ENCODE measurements at places on chromosomes 7 and 10.

GRCh38 chr7:132750096-132750495 lies 173.8 kb upstream of the PLXNA4 start:
- DNase-seq, result no peak

DNA sequence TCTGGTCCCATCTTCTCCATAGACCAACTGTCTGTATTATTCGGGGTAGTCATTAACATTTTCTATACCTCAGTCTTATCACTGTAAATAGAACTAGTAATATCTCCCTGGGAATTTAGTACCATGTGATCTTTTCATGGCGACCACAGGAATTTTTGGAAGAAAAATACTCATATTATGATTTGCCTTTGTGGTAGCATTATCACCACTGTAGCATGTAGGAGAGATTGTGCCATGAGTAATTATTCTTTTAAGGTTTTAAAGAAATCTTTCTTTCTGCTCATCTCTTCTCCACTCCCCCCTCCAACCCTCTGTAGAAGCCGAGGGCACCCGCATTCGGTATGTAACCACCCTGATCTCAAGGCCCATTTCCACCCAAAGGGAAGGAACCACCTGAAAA lies 25.0 kb downstream of the ZNF365 start:
- peak; percentile 25 for DNase-seq

GRCh38 chr7:98870807-98871491 lies 1.1 kb upstream of the TMEM130 start:
- DNase-seq, result no peak

DNA sequence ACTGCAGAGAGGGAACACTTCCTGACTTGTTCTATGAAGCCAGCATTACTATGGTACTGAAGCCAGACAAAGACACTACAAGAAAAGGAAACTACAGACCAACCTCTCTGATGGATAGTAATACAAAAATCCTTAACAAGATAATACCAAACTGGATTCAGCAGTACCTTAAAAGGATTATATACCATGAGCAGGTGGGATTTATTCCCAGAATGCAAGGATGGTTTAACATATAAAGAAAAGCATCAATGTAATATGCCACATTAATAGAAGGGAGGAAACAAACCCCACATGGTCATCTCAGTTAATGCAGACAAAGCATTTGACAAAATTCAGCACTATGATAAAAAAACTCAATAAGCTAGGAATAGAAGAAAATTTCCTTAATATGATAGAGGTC lies 47.2 kb downstream of the EBLN1 start:
- DNase-seq, result no peak

DNA sequence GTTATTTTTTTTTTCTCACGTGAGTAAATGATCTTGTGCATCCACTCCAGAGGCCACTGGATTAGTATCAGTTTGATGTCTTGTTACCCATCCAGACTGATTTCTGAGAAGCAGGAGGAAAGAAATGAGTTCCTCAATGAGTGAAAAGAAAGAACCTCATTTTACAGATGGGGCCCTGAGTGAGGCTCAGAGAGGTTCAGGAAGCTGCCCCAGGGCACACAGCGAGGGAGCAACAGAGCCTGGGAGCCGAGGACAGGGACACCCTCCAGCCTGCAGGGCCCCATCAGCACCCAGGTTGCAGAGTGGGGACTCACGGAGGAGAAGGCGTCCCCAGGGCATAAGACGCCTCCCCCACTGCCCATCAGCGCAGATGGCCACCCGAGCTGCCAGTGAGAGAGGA lies 30.9 kb upstream of the TNRC18 start:
- DNase-seq, result no peak

DNA sequence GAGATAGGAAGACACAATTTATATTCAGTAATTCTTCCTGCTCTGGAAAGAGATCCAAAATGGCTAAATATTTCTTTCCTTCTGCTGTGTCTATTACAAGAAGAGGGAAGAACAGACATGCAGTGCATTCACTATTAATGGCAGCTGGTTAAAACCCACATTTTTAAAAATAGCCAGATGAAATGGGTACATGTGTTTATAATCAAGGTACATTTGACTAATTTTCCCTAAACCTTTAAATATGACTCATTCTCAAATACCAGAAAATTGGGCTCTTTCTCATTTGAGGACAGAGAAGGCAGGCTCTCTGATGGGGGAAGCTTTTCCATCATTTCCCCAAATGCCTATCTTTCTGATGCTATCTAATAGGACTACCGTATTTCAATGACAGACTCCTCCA lies 215.7 kb upstream of the HABP2 start:
- no peak for DNase-seq

DNA sequence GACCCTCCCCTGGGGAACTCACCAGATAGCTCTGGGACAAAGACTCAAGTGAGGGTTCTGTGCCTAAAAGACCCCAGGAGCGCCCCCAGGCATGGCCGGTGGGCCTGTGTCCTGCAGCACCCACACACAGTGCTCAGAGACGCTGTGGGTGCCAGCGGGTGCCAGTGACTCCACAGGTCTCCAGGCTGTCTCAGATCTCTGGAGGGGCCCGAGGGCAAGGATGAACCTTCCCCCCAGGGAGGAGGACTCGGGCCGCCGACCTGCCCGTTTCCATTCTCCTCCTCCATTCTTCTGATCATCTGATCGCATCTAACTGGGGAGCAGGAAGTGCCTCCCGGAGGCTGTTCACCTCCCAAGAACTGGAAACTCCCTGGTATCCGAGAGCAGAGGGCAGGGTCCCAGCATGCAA lies 980 bp downstream of the ADAM8 start:
- DNase-seq, result no peak

DNA sequence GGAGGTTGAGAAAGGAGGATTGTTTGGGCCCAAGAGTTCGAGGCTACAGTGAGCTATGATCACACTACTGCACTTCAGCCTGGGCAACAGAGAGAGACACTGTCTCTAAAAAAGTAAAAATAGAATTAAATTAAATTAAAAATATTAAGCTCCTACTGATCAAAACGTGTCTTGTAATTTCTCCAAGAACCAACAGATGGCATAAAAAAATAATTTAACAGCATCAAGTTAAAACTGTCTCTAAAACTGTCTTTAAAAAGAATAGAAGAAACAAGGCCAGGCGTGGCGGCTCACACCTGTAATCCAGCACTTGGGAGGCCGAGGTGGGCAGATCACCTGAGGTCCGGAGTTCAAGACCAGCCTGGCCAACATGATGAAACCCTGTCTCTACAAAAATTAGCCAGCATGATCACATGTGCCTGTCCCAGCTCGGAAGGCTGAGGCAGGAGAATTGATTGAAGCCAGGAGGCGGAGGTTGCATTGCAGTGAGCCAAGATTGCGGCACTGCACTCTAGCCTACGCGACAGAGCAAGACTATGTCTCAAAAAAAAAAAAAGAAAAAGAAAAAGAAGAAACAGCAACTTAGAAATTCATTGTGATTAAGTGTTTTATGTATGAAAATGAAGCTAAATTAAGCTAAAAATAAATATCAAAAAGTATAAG lies 24.5 kb downstream of the MTPAP start:
- DNase-seq, result peak; percentile 4

DNA sequence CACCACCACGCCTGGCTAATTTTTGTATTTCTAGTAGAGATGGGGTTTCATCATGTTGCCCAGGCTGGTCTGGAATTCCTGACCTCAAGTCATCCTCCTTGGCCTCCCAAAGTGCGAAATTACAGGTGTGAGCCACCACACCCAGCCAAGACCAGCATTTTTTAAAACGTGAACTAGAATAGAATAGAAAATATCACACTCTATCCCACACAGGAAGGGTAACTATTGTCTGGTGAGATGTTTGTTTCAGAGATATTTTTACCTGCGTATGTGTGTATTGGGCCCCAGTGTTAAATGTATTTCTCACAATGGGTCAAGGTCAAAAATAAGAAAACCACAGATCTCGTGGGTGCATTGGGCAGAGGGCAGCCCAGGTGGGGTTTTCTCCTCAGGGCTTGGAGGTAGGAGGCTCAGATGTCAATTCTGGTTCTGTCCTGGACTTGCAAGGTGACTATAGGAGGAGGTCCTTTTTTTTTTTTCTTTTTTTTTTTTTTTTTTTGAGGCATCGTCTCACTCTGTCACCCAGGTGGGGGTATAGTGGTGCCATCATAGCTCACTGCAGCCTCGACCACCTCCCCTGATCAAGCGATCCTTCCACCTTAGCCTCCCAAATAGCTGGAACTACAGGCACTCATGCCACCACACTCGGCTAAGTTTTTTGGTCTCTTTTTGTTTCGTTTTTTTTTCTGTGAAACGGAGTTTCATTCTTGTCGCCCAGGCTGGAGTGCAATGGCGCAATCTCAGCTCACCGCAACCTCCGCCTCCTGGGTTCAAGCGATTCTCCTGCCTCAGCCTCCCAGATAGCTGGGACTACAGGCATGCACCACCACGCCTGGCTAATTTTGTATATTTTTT lies 19.0 kb downstream of the SH2B2 start:
- no peak for DNase-seq

GRCh38 chr10:102675666-102676533 lies 31.6 kb downstream of the TRIM8 start:
- peak; percentile 99 for DNase-seq

DNA sequence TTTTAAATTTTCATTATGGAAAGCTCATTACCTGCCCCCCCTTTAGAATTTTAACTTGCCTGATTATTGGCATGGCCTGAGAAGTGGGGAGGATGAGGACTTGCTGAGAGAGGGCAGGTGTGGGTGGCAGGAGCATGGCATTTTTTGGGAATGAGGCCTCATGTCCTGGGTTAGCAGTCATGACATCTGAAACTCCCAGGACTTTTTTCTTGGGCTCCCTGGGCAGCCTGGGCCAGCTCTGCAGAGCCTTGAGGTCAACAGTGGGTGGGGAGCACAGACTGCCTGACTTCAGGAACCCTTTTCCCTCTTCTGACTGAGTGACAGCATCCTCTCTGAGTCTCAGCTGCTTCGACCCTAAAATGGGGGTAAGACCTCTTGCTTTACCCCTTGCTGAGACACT lies 46.3 kb downstream of the EEPD1 start:
- DNase-seq, result no peak

GRCh38 chr7:44604941-44605340 lies 1.5 kb upstream of the OGDH start:
- no peak for DNase-seq

DNA sequence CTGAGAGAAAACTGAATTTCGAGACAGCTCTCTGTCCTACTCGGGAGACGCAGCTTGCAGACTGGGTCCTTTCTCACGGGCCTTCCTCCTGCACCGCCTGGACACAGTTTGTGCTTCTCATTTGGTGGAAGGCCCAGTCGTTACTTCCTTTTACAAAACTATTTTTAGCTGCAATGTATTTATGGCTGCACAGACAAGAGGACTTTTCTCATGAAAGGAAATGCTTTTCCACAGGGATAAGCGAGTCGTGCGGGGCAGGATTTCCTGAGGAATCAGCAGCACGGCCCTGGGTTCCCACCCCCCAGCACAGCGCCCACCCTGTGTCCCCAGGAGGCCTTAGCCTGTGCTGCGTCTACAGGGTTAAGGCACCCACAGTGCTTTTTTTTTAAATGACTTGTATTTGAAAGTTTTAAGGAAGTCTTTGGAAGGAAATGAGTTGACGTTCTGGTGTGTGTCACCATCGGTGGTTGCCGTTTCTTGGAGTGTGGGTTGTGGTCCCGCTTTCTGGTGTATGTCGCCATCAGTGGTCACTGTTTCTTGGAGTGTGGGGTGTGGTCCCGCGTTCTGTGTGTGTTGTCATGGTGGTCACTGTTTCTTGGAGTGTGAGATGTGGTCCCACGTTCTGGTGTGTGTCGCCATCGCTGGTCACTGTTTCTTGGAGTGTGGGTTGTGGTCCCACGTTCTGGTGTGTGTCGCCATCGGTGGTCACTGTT lies 50.9 kb downstream of the INPP5A start:
- DNase-seq, result peak; percentile 23
